HuH-7.5 (cell line): ENCODE measurements at places on chromosomes 3 and 15.
A peak's percentile ranks its signal among the peaks of the same experiment; 100 is the strongest.

- DNase-seq: no peak
Observed at GRCh38 chr15:70268698-70269251, 171.1 kb upstream of the TLE3 start.

DNA sequence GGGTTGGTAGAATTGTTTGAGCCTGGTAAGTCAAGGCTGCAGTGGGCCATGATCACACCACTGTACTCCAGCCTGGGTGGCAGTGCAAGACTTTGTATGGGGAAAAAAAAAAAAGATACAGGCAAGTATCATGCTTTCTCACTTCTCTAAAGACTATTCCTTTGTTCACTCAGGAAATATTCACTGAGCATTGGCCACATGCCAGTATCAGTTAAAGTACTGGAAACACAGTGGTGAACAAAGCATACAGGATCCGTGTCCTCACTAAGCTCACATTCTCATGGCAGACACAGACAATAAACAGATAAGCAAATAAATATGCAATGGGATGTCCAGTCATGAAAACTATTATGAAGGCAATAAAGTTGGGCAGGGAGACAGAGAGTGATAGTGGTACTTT is 5.1 kb upstream of the MTHFS start:
- DNase-seq: no peak

DNA sequence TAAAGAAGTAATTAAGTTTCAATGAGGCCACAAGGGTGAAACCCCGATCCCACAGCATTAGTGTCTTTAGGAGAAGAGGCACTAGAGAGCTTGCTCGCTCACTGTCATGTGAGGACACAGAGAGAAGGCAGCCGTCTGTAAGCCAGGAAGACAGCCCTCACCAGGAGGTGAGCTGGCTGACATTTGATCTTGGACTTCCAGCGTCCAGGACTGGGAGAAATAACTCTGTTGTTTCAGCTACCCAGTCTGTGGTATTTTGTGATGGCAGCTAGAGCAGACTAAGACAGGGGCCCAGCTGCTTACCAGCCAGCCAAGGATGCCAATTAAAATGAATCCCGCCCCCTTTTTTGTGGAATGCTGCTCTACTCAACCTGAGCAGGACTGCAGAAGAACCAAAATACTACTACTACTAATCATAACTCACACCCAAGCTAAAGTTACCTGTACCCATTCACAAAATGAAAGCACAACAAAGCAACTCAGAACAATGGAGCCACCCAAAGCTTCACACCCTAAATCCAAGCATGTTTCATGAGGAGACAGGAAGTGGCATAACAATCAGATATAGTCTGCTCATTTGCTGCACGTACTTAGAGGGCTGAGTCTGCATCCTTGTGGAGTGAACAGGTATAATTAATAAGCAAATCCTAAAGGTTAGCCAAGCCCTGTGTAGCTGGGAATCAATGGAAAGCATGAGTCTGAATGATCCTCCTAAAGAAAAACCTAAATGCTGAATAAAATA is 35.6 kb upstream of the RHCG start:
- DNase-seq: no peak

GRCh38 chr3:35789042-35789831 is 149.9 kb downstream of the ARPP21 start:
- DNase-seq: no peak

- no peak for DNase-seq
Observed at GRCh38 chr3:49199900-49200281, 28.5 kb downstream of the KLHDC8B start.

DNA sequence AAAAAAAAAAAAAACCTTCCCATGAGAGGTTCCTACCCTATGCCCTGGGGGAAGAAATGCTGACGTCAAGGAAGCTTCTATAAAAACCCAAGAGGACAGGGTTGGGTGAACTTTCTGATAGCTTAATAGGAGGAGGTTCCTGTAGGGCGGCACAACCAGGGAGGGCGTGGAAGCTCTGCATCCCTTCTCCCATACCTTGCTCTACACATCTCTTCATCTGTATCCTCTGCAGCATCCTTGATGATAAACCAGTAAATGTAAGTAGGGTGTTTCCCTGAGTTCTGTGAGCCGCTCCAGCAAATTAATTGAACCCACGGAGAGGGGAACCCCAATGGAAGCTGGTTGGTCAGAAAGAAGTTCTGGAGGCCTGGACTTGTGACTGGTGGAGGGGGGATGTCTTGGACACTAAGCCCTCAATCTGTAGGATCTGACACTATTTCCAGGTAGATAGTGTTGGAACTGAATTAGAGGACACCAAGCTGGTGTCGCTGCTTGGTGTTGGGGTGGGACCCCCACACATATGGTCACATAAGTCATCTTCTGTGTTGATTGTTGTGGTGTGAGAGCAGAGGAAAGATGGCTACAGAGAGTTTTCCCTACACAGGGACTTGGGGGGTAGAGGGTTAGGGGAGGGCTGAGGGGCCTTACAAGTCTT is 91.5 kb downstream of the ST6GAL1 start:
- no peak for DNase-seq

- no peak for DNase-seq
Observed at GRCh38 chr3:66499881-66500575, 794 bp downstream of the LRIG1 start.

DNA sequence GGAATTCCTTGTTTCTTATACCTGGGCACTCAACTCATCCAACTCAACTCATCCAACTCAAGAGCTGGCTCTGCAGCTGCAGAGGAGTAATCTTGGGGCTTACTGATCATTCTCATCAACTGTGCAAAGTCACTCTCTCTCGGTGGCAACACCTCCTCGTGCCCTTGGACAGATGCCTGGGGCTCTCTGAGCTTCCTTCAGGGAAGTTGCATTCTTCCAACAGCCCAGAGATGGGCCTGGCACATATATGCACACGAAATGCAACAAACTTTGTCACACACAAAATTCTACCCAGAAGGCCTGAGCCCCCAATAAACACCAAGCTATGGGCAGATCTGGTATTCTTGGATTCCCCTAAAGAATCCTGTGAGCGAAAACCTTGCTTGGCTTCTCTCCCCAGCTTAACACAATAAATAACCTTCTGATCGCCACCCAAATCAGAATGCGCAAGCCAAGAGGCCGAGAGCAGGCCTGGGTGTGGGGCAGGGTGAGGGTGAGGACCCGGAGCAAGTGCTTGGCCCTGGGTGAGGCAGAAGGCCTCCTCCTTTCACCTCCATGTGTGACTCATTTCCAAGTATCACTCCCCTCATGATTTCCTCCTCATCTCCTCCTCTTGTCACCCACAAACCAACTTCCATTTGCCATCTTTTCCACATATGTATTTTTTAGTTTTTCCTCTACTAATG is 15.4 kb downstream of the TGM5 start:
- DNase-seq: no peak

DNA sequence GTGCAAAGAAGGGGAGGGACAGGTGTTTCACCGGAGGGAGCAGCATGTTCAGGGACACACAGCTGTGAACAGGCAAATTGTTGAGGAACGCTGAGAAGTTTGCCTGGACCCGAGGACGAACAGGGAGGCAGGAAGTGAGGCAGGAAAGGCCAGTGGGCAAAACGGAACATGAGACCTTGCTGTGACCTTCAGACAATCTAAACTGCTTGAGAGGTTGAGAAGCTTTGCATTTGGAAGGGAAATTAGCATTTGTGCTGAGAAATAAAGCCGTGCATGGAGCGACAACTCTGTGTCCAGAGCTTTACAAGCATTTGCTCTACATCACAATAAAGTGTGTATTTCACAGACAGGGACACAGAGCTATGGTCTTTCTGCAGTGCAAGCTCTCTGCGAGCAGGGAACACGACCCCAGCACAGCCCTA is 47.9 kb downstream of the CDC25A start:
- no peak for DNase-seq

DNA sequence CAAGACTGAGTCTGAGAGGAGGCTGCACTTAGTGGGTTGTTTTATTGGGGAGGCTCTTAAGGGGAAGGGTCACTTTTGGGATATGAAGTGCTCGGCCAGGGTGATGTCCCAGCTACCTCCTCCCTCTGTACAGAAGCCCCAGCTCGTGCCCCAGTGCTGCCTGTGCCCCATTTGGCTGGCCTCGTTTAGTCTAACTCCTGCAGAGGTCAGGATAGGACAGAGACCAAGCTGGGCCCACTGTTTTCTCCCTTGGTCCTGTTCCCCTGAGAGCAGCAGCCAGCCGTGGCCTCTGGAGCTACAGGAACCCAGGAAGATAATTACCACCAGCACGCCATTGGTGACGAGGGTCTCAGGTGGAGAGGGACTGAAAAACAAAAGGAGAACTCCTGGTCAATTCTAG is 18.5 kb downstream of the PLA2G4E start:
- no peak for DNase-seq

DNA sequence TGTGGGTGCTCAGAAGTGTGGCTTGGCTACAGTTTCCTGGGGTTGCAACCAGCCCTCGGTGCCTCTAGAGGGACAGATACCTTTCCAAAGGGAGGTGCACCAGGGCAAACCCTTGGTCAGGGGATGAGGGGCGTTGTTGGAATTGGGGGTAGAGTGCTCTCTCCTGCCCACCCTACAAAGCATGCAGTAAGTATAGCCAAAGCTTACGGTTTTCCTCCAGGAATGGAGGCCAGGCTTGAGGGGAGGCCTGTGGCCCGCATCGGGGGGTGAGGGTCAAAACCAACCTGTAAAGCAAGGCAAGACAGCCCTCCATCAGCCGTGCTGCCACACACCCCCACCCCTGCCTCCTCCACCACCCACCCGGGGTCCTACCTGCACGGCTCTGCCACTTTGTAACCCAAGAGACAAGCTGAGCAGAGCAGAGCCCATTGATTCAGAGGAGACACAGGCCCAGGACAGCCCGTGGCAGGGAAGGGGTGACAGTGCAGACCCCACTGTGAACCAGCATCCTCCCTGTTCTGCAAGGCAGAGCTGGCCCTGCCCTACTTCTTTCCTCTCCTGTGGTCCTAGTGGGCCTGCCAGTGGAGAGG is 41.5 kb downstream of the TLE3 start:
- DNase-seq: no peak

GRCh38 chr3:153257673-153258351 is 95.8 kb downstream of the RAP2B start:
- DNase-seq: peak; percentile 31

DNA sequence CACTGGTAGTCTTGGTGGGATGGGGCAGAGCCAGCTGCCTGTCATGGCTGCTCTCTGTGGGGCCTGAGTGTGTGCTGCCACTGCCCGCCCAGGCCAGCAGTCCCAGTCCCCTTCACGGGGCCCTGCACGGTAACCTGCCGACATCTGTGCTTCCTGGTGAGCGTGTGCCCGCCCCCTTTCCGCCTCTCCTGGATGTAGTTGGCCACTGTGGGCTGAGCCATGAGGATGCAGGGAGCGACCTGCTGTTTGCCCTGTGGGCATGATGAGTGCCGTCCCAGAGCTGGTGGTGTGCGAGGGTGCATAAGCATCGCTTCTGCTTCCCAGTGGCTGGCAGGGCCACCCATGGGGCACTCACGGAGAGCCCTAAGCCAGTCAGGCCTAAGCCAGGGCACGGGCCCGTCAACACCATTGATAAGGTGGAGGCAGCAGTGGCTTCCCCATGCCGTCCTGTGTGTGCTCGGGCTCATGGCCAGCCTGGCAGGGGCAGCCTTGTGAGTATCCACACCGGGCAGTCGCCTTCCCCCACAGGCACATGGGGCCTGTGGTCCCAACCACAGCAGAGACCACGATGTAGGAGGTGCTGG is 14.6 kb downstream of the PLXNA1 start:
- no peak for DNase-seq

DNA sequence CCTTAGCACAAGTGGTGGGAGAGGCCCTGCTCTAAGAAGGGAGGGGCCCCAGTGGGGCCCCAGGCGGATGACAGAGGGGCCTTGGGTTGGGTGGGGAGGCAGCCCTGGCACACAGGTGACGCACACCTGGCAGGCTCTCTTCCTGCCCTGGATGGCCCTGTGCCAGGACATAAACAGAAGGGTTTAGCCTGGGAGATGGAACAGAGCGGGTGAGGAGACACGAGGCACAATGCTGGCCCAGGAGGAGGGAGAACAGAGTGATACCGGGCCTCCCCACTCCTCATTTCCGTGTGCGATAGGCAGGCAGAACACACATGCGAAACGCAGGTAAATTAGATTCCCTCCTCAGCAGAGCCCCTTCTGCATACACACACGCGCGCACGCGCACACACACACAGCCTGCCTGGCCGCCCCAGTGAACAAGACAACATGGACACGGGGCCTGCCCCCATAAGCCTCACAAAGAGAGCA is 39.8 kb downstream of the IDH2 start:
- no peak for DNase-seq

GRCh38 chr3:47034868-47035489 is 55.5 kb downstream of the NBEAL2 start:
- no peak for DNase-seq

DNA sequence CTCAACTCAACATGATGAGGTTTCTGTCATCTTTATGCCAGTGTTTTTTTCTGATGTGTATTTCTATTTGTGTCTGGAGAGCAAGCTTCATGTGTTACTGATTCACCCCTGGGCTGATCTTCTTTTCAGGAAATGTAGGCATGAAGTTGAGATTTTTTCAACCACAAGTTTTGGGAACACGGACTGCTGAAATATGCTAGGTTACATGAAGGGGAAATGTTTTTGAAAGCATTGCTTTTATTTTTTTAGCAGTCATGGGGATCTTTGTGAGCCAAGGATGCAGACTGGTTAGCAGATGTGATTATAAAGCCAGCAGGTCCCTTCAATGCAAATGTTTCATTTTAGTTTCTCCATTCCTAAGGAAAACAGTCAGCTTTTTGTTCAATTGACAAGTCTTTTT is 219.3 kb upstream of the COL8A1 start:
- DNase-seq: no peak

DNA sequence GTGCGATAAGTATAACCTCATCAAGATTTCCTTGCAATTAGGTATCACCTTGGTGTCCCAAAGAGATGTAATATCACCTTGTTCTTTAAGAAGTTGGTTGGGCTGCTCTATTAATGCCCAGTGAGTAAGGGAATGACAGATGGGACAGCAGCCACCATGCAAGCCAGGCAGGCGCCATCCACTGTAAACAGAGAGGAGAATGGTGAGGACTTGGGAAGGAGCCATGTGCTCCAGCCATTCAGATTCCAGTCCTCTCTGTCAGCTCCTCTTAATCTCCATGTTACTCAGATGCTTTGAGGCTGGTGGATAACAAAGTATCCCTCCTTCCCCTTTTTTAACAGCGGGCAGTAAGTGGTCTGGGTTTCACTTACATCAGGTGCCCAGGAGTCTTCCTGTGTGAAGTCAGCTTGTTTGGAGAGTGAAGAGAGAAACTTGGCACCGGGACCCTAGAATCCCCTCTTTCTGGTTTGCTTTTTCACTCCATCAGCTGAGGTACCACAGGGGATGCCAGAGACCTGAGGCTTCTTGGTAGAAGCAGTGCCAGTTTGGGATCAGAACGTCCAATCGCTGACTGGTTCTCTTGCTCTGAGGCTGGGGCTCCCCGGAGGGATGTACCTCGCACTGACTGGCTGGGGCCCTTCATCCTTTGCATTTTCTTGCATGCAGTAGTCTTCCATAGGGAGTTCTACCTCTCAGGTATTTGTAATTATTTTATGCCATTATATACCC is 29.5 kb downstream of the SLCO3A1 start:
- DNase-seq: no peak

DNA sequence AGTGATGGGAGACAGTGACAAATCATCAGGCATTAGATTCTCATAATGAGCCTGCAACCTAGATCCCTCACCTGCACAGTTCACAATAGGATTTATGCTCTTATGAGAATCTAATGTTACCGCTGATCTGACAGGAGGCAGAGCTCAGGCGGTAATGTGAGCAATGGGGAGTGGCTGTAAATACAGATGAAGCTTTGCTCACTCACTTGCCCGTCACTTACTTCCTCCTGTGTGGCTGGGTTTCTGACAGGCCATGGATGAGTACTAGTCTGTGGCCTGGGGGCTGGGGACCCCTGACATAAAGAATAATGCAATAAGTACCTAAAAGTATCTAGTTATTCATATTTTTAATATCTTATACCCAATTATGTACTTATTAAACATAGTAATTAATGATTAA is 15.6 kb downstream of the IQCB1 start:
- DNase-seq: no peak

- no peak for DNase-seq
Observed at GRCh38 chr3:177208223-177208622, 10.9 kb upstream of the TBL1XR1 start.
